ENCODE measurements at places on chromosomes 5 and 9. TPM values are rescaled to one million over a fixed set of nuclear protein-coding genes. Genes with fewer than 3 reads are reported as not detected.

GRCh38 chr9:112615584-112616266 is 102.2 kb downstream of the INIP start:
- DNase-seq = no peak

GRCh38 chr9:18396102-18396728 is 77.7 kb upstream of the ADAMTSL1 start:
- no peak for DNase-seq

GRCh38 chr5:106737111-106737510 is 933.6 kb downstream of the EFNA5 start:
- DNase-seq = no peak

PHF19 gene
- 116 TPM for total RNA-seq

DNA sequence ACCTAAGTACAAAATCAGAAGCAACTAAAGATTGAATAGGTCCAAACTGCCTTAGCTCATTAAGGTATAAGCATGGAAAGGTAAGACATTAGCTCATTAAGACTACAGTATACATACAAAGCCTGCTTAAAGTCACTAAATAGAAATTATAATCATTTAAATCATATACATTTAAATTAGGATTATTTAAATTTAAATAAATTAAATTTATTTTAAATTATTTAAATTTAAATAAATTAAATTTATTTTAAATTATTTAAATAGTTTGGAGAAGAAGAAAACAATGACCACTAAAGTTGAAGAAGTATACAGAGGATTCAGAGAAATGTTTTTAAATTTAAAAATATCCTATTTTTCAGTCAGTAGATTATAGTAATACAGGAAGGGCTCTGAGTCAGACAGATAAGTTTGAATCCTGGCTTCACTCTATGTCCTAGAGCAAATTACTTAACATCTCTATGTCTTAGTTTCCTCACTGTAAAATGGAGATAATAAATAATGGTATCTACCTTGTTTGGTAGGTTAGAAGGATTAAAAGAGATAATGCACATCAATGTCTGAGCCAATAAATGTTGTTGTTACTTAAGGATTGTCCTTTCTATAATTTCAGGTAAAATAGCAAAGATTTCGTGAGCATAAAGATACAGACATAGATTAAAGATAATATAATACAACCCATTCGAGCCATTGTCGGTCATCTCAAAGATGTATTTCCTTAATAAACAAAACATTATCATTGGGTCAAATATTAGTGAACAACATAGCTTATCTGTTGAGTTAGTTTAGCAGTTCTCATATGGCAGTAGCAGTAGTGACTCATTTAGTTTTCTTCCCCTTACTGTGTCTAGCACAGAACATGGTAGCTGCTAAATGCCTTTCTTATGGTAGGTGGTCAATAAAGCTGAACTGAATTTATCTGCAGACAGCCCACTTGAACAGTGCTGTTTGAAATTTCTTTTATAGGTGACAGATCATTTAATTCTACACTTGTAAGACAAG is 100.6 kb downstream of the KIAA0825 start:
- DNase-seq = no peak
